Activated CD4-positive, alpha-beta T cell treated with anti-CD3 and anti-CD28 coated beads, Interleukin-10, Interleukin-2, amounts not matched to agents 100 ng/mL and 50 ng/mL, durations not matched to agents 16 hours and 8 hours (primary cell): ENCODE measurements at places on chromosomes 6 and 20.

- DNase-seq, result no peak
These were observed 154.7 kb upstream of the SGK1 start for GRCh38 chr6:134472661-134473060.

DNA sequence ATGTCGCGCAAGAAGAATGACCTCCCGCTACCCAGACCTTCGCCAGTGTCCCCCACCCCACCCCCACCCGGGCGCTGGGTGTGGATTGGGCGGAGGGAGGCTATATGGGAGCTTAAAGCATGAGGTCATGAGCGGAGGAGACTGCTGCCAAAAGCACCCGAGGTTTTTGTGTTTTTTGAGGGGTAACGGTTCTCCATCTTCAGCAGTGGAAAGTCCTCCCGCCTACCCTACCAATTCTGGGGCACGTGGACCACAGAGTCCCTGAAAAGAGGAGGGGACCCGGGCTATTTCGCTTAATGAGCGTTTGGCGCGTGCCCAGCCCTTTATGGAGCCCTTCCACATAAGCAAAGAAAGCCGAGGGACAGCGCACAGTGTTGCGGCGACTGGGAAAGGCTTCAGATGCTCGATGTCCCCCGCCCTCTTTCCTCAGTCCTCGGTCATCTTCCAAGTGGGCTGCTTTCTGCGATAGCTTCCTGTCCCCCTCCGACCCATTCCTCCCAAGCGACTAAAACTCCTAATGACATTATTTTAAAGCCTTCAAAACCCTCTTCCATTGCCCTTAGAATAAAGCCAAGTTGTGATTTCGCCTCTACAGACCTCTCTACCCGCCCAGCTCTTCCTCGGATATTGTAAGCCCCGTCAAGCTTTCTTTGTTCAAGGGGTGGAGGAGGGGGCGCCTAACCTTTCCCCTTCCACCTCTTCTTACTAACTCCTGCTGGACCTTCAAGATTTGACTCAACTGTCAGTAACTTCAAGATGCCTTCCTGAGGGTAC is 2.1 kb upstream of the TRERF1 start:
- peak; percentile 26 for DNase-seq

GRCh38 chr20:61601853-61602252 is 349.8 kb downstream of the CDH4 start:
- no peak for DNase-seq

GRCh38 chr6:39608652-39609345 is 116.4 kb downstream of the KIF6 start:
- DNase-seq, result no peak

DNA sequence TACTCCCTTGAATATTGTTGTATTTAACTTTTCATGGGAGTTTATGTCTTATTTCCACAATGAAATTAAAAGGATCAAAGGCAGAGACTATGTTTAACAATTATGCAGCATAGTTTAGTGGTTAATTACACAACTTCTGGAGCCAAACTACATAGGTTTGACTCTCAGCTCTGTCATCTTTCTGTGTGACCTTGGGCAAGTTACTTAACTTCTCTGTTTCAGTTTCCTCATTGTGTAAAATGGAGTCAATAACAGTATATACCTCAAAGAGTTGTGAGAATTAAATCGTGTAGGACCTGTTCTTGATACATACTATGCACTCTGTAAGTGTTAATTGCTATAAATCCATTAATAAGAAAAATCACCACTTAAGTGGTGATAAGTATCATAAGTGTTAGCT is 48.3 kb downstream of the BTBD9 start:
- DNase-seq, result no peak

DNA sequence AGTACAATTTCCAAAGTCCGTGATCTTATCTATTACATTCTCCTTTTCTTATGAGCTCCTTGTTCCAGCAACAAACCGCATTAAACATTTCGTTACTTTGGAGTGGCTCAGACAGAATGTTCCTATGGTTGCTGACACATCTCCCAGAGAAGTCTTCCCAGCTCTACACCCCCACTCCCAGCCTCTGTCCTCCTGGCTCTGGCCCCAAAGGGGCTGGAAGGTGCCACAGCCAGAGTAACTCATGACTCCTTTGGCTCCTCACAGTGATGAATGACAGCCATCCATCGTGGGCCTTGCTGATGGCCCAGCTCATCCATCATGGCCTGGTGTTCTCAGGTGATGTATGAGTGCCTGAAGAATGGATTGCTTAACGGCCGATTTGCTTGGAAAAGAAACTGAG is 203.0 kb downstream of the DHX35 start:
- DNase-seq, result no peak

DNA sequence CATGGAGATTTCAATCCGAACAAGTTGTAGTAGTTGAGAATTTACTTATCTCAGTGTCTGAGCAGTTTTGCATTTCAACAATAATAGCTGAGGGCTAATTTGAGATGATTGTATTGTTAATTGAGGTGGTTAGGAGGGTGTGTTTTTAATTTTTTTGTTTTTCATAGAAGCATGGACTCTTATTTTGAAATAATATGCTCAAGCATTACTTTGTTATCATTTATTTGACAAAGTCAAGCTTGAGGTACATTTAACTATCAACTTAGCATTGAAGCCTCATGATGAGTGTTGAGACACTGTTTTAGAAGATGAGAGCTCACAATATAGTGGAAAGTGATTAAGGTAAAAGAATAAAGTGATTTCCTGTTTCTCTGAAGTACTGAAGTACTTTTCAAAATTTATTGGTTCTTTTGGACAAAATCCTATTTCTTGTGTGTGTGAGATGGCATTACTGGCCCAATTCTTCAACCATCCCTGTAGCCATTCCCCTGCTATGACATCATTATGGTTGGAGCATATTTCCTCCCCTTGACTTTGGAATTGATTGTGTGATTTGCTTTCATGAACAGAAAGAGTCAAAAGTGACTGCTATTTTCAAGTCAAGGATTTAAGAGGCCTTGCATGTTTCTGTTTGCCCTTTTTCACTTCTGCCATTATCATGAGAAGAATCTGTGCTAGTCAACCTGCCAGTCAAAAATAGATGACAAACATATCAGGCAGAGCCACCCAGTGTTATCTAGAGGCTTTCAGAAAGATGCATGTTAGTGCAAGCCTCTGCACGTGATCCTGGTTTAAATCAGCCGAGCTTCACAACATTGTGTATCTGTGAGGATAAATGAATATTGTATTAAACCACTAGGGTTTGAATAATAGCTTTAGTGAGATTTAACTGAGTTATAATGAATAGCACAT is 1112.3 kb upstream of the CITED2 start:
- DNase-seq, result no peak

DNA sequence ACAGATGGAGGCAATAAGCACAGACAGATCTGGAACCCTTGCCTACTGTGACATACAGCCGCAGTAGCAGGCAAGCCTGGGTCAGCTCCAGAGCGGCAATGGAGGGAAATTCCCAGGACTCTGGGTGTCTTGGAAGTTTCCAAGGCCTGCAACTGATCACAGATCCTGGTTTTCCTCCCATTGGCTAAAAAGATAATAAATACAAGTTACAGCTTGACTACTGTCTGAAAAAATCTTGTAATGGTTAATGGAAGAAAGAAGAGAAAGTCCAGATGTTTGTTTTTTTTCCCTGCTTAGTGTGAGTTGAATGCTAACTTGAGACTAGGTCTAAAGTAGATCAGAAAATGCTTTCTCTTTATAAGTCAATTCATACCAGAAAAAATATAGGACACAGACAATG is 307.6 kb downstream of the ALDH8A1 start:
- no peak for DNase-seq

GRCh38 chr20:53914781-53915445 is 155.5 kb downstream of the BCAS1 start:
- DNase-seq, result no peak

GRCh38 chr6:41027799-41028560 is 11.0 kb downstream of the UNC5CL start:
- peak; percentile 87 for DNase-seq

DNA sequence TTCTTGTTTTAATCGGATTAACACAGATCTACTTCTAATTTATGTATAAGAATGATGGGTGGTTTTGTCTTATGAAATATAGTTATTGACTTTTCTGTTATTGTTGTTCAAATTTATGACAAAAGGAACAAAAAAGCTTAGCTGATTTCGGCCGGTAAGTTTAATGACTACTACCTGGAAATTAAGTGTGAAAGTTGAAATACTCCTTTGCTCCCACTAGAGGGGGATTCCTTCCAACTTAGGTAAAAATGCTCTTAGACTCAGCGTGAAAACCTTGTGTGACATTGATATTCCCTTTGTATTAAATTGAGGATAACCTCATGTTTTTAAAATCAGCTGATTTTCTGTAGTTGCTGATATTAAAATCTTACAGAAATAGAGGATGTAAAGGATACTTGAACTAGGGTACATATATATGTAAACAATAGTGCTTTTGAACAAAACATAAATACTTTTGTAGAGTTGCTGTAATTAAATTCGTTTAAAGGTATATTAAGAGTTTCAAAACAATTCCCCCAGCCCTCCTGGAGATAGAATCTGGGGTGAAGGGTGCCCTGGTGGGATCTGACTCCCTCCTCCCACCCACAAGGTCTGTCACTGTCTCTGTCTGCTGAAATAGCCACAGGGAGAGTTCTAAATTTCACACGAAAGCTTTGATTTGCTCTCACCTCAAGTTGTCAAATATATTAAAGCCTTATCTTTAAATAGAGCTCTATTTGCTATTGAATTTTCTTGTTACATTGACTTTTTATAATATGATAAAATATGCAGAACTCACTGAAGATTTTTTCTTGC is 257.5 kb downstream of the ARID1B start:
- peak; percentile 41 for DNase-seq

GRCh38 chr20:18717062-18717461 is 96.5 kb upstream of the SCP2D1 start:
- DNase-seq, result no peak

DNA sequence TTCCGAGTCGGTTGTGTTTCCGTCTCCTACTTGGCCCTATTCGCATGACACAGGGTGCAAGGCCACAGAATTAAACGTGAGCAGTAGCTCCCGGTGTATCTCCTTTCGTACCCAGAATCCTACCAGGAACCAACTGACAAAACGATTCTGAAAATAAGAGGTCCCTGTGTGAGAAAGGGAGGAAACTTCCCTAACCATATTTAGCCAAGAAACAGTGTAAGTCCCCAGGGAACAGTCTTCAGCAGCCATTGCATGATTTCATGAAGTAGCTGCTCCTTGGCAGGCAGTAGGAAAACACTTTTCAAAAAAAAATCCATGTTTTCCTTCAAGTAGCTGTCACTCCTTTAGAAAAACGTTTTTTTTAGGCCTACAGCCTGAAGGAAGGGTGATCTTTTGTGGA is 46.9 kb downstream of the PDE10A start:
- DNase-seq, result no peak

GRCh38 chr6:31042806-31043205 is 32.5 kb downstream of the MUC22 start:
- DNase-seq, result peak; percentile 19

DNA sequence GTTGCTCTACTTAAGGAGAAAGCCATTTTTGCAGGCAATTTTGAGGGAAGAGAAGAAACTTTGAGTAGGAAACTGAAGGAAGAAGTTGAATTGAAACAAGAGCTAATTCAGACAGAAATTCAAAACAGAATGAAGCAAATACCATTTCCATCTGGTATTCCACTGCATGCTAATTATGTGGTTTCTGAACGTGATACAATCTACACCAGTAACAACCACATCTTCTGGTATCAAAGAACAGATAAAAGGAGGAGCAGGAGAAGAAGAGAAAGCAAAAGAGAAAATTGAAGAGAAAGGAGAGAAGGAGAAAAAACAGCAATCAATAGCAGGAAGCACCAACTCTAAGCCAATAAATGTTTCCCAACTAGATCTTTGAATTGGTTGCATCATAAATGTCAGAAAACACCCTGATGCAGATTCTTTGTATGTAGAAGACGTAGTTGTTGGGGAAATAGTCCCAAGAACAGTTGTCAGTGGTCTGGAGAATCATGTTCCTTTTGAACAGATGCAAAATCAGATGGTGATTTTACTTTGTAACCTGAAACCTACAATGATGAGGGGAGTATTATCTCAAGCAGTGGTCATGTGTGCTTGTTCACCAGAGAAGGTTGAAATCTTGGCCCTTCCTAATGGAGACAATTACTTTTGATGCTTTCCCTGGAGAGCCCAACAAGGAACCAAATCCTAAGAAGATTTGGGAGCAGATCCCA is 132.4 kb downstream of the MACROD2 start:
- DNase-seq, result no peak

GRCh38 chr6:48628316-48628715 is 517.3 kb upstream of the PTCHD4 start:
- no peak for DNase-seq

- DNase-seq, result peak; percentile 19
These were observed 41.5 kb downstream of the SH3BGRL2 start for GRCh38 chr6:79672631-79673111.

DNA sequence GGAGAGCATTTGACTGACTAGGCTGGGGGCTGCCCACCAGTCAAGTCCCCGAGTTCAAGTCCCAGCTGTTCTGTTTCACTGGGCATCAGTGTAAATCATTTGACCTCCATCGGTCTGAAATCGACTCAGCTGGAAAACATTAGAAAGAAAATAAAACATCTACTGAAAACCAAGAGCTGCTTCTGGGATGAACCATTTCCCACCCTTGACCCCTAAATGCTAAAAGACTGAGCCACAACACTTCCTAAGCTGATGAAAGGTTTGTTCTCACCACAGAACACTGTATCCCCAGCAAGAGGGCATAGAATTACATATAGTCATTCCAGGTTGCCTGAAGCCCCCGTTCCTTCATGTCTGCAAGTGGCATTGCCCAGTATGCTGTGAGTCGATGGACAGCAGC is 237.0 kb upstream of the TAB2 start:
- no peak for DNase-seq

GRCh38 chr20:16385462-16385861 is 187.8 kb downstream of the KIF16B start:
- no peak for DNase-seq

- DNase-seq, result peak; percentile 54
These were observed 647 bp downstream of the AK9 start for GRCh38 chr6:109690373-109690736.

- no peak for DNase-seq
These were observed 103.1 kb upstream of the MRPS10 start for GRCh38 chr6:42320762-42321161.

DNA sequence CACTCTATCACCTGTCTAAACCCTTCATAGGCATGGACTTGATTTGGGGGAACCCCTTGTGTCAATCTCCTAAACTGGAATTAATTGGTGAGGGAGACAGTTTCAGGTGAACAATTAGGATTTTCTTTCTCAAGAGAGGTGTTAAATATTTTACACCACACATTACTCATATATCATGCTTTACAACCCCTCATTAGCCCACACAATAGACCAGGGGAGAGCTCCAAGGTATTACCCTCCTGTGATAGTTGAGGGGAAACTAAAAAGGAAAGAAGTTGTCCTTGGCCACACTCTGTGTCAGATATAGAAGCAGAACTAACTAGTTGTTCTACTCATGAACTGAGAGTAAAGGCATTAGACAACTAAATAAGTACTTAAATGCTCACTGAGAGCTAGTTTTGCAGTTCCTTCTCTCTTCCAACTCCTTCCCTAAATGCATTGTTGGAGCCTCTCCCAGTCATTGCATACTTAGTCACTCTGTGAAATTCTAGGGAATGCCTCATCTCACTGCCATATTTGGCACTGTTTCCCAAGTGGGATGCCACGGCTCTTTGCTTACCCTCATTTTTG is 183.7 kb upstream of the CEP162 start:
- DNase-seq, result no peak
